ENCODE measurements at places on chromosomes 12 and 14. TPM values are rescaled to one million over a fixed set of nuclear protein-coding genes. Genes with fewer than 3 reads are reported as not detected.
A peak's percentile ranks its signal among the peaks of the same experiment; 100 is the strongest.

Gene SERPINA10
- total RNA-seq, result 7.3 TPM

DNA sequence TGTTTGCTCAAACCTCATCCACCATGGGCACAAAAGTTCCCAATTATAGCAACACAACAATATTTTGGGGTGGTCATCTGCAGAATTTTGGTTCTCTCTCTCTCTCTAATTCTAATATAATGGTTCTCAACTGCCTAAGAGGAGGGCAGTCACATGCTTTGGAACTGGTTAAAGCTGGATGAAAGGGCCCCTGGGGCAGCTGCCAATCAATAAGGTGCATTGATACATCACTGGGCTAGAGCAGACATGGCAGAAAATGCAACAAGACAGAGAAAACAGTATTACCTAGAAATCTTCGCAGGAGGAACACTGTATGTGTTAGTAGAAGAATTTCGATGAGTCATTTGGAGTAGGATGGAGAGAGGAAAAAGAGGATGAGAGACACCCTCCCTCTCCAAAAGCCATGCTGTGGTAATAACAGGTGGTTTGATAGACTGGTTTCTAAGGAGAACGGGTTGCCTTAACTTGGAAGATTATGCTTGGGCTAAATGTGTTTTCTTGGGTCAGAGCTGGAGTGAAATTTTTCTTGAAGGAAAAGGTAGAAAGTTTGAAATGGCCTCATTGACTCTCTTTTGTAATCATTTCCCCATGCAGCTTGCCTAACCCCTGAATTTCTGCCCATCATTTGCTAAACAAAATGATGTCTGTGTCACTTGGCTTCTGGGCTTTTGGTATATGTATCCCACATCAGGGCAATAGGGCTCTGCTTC lies 67.1 kb upstream of the HIF1A start:
- no peak overlapping the region for H3K4me3 ChIP-seq
- no peak for DNase-seq
- H3K36me3 ChIP-seq, result no peaks in the 10 kb centered on the region
- no peak overlapping the region for H3K27ac ChIP-seq

- H3K36me3 ChIP-seq, result 0 out of 2 replicates have a peak, but pooled peaks cover 2% of the 10 kb centered on the region
- DNase-seq, result peak; percentile 72
Observed at GRCh38 chr12:12979731-12980259, 20.3 kb downstream of the HEBP1 start.

DNA sequence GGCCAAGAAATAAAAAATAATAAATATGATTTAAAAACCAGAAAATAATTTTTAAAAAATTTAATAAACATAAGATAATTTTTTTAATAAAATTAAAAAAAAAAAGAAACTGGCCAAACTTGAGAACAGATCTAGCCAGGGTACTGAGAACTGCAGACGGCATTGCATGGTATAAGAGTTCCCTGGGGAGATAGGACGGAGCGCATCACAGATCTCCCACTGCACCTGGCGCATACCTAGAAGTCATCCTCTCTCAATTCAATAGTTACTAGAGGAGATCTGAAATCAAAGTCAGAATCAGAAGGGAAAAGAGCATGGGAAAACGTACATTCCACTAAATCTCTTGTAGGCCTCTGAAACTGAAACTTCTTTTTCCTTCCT lies 58.9 kb upstream of the BCL2L14 start:
- no peak overlapping the region for H3K4me3 ChIP-seq
- H3K27ac ChIP-seq, result no peak overlapping the region
- no peaks in the 10 kb centered on the region for H3K4me1 ChIP-seq
- H3K27me3 ChIP-seq, result no peaks in the 10 kb centered on the region
- no peaks in the 10 kb centered on the region for H3K36me3 ChIP-seq
- no peak for DNase-seq

DNA sequence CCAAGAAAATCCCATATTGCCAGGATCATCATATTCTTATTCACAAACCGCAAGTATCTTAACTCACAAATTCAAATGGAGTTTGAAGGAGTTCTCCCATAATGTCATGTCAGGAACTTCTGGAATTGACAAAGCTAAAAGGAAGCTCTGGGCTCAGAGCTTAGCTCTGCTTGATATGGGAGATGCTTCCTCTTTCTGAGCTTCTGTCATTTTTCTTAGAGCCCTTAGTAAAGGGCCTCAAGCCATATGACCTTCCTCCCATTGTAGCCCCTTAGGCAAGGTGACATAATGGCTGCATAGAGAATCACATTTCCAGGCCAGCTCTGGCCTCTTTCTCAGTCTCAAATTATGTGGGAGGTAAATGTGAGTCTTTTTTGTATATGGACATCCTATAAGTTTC lies 40.9 kb downstream of the SLC4A8 start:
- H3K4me3 ChIP-seq, result no peak overlapping the region
- H3K27ac ChIP-seq, result no peak overlapping the region
- H3K4me1 ChIP-seq, result peaks cover 16% of the 10 kb centered on the region
- H3K36me3 ChIP-seq, result 0 out of 2 replicates have a peak, but pooled peaks cover 1% of the 10 kb centered on the region
- H3K27me3 ChIP-seq, result no peaks in the 10 kb centered on the region
